ENCODE measurements at places on chromosomes 1 and 21.

DNA sequence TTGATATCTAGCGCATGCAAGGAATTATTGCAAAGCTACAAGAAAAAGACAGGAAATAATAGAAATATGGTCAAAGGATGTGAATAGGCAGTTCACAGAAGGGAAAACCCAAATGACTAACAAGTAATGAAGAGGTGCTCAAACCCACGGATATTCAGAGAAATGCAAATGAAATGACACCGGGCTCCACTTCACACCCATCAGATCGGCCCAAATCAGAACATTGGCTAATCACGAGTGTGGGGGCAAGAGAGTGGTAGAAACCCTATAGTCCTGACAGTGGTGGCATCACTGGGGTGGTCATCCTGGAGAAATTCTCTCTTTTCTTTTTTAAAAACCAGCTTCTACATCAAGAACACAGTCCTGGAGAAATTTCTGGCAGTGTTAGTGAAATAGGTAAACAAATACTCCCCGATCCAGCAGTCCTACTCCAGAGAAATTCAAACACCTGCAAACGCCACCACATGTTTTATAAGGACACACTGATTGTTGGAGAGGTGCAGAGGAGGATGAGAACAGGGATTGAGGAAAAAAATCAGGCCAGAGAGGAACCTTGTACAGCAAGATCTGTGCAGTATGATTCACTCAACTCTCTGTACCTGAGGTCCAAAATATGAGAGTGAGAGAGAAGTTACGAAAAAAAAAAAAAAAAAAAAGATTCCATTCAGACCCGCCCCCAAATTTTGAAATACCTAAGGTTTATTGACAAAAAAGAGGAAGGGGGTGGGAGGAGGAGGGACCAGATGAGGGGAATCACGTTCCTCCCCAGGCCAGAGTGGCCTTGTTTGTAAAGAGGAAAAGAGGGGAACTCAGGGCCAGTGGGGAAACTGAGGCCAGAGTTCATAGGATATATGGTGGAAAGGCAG lies 9.2 kb upstream of the TNFRSF1B start:
- no peak for DNase-seq

- DNase-seq, result peak; percentile 87
Measured at GRCh38 chr1:154772606-154773506, 97.2 kb downstream of the KCNN3 start.

DNA sequence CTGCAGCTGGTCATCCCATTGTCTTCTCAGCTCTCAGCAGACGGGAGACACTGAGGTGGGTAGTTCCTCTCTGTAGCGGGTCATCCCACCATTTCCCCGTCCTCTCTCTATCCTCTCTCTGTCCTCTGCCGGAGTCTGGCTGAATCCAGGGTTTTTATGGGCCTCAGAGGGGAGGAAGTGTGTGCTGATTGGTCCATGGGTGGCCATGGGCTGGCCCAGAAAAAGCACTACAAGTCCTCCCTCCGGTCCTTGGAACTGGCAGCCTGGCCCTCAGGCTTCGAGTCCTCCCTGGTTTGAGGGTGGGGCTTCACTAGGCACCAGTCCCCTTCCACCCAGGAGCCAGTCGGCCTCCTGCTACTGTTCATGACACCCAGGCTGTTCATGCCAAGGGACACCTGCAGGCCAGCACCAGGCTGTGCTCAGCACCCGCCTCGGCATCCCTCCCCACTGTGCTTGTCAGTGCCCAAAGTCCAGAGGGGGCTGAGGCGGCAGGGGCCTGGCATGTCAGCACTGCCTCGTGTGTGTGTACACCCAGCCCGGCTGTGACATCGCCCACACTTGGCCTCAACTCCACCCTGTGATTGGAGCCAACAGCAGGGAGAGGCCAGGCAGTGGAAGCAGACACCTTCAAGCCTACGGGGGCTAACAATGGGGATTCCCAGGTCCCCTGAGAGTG lies 23.0 kb upstream of the LRRC8C start:
- DNase-seq, result peak; percentile 55

DNA sequence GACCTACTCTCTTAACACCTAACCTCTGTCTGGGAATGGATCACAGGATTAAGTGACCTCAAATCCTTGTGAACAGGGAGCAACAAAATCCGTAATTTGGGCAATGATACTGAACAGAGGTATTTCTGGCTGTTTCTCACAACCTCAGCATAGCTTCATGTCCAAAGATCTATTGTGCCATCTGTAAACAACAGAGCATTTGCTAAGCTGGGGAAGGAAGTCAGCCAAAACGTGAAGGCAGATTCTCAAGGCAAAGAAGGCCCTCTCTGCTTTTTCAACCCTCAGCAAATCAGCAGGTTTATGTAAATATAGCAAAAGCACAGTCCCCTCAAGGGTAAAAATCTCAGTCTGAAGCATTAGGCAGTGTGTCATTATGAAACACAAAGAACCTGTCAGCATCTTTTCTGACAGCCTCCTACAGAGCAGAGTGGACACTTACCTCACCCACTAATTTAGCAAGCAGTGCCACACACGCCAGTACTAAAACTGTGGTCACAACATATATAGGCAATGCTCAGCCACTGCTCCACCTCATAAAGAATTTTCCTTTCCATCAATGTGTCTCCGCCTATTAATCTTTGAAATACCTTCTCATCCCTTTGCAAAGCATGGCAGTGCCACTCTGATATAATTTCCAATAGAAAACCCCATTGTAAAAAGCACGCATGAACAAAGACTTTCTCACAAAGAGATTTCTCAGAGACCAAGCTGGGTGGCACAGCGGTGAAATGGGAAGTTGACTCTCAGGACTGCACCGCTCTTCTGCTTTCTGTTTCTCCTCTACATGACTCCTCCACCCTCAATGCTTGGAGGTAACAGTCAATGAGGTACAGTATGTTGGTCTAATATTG lies 188.0 kb downstream of the RERE start:
- no peak for DNase-seq

DNA sequence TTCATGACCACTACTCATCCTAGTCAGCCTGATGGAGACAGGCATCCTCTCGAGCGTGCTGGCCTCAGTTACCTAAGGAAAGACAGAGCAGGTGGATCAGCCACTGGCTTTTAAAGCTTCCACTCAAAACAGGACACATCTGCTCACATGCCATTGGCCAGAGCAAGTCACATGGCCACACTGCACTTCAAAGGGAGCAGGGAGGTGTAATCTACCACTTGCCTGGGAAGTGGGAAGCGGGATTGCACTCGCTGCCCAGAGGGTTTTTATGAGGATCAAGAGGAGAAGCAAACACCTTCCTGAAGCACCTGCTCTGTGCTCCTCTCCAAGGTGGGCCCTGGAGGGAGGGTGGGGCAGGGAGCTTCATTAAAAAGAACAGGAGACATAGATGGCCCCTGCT lies 108.0 kb downstream of the TAS1R2 start:
- DNase-seq, result no peak
